ENCODE measurements at places on chromosomes 7 and 10.

DNA sequence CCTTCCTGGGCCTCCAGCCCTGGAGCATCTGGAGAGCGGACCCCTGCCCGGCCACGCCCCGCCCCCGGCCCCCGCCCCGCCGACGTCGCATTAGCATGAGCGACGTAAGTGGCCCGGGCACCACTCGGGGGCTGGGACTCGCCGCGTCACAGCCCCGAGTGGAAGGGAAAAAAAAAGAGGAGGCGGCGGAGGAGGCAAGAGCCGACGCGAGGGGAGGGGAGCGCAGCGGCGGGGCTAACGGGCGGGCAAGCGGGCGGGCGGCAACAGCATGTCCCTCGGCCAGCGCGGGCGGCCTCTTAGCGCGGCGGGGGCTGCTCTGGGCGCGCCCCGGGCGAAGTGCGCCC lies at the start of gene SLC18A3:
Gene SLC18A3, plus strand, starts transcription at position 197 of the 344 bp plus-strand sequence. CDS start 431 bp downstream, outside the sequence.
- no peak for DNase-seq

- DNase-seq = no peak
Observed at GRCh38 chr10:133355266-133355665, 2.6 kb downstream of the FUOM start.

- no peak for DNase-seq
Observed at GRCh38 chr7:46383605-46384004, 462.5 kb upstream of the IGFBP3 start.

DNA sequence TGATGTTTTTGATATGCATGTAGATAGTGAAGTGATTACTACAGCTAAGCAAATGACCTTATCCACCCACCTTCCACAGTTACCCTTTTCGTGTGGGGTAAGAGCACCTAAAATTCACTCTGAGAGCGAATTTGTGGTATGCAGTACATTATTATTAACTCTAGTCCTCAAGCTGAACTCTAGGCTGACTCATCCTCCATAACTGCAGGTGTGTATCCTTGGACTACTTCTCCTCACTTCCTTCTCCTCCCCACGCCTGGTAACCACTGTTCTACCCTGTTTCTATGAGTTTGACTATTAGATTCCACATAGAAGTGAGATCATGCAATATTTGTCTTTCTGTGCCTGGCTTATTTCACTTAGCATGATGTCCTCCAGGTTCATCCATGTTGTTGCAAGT lies 484.6 kb downstream of the GATA3 start:
- DNase-seq = no peak

Data from stimulated activated CD4-positive, alpha-beta T cell treated with anti-CD3 and anti-CD28 coated beads, Interleukin-2, amount 100 ng/mL, for 48 hours (primary cell).